ENCODE measurements at places on chromosomes 16 and 17.

DNA sequence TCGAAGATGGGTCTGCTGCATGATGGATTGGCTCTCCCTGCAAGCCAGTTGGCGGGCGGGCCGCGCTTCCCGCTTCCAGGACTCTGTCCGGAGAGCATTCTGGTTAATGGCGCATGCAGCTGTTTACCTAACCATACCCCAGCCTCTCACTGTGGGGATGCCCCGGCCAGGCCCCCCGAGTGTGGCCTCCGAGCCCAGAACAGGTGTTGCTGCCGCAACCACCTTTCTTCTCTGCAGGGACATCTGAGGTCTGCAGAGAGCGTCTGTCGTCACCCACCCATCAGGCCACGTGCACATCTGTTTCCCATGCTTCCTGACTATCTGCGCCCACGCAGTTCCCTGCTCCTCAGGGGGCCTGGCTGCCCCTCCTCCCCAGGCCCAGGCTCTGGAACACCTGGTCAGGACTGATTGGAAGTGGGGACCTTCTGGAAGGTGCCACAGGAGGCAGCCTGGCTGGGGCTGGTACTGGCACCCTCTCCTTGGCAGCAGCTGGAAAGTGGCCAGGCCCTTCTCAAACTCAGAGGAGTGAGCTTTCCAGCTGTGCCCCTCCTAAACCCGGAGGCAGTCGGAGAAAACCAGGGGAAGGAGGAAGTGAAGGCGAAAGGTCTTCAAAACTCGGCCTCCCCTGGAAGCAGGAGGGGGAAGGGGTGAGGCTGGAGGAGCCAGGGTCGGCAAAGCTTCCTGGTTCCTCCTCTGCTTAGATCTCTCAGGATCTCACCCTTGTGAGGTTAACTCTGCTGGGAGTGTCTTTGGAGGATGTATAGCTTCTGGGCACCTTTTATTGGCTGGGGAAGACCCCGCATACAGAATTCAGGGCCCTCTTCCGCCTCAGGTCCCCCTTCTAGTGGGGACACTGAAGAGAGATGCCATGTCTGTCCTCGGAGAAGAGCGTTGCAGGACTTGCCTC is 64.5 kb upstream of the CIBAR2 start:
- DNase-seq: no peak

DNA sequence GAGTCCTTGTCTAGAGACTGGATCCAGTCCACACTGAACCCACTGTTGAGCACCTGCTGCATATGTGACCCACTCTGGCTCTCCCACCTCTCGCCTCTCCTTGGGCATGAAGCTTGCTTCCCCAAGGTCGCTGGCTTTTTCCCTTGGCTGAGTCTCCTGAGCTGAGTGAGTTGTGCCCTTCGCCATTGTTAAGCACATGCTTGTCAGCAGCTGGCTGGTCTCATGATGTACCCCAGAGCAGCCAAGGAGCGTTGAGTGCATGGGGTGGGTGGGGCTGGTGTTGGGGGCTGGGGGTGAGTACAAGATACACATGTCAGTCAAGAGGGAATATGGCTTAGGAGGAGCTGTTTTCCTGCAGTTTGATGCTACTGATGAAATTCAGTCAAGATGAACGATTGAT is 165.6 kb downstream of the SNX29 start:
- no peak for DNase-seq

GRCh38 chr17:40821536-40821935 is 878 bp downstream of the KRT10 start:
- DNase-seq: no peak

DNA sequence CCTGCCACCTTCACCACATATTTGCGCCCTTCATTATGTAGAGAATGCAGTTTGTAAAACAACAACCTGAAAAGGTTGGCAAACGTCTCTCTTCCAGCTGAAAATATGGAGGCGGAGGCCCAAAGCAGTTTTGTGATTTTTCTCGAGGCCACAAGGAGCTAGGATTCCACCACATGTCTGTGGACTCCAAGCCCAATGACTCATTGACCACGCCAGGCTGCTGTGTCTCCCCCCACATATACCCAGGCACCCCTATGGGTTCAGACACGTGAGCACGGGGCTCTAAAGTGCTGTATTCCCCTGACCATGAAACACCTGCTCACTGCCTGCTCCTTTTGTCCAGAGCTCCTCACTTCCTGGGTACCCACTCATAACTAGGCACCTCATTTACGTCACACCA is 121.4 kb upstream of the CDH5 start:
- DNase-seq: no peak

- DNase-seq: no peak
These were observed 8.4 kb upstream of the SPATA2L start for GRCh38 chr16:89709716-89710432.

GRCh38 chr16:67268136-67268579 is 11.2 kb upstream of the PLEKHG4 start:
- no peak for DNase-seq

DNA sequence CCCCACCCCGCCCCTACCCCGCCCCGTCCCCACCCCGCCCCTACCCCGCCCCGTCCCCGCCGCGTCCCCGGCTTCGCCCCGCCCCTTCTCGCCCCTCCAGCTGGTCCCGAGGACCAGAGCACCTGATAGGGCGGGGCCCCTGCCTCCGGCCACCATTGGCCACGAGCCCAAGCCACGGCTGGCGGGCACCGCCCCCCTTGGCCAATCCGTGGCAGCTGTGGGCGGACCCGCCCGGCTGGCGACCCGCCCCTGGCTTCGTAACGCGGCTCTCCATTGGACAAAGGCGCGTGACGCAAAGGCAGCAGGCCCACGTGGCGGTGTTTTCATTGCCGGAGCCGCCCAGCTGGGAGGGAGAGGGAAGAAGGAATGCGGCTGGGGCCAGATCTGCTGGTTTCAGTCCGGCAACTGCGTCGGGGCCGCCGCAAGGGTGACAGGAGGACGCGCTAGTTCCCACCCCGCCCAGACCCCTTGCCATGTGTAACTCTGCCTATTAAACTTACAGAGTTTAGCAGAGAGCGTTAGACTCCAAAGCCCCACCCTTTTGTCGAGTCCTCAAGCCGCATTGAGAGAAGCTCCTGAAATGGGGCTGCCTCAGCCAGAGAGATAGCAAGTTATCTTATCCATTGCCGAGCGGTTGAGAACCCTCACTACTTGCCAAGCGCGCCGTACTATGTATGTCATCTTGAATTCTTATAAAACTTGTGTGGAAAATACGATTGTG is 403 bp upstream of the WIPI1 start:
- DNase-seq: peak; percentile 98

- DNase-seq: no peak
These were observed 187.5 kb upstream of the SDK2 start for GRCh38 chr17:73831699-73832098.

GRCh38 chr17:15492791-15493692 is 25.6 kb upstream of the CDRT4 start:
- no peak for DNase-seq

DNA sequence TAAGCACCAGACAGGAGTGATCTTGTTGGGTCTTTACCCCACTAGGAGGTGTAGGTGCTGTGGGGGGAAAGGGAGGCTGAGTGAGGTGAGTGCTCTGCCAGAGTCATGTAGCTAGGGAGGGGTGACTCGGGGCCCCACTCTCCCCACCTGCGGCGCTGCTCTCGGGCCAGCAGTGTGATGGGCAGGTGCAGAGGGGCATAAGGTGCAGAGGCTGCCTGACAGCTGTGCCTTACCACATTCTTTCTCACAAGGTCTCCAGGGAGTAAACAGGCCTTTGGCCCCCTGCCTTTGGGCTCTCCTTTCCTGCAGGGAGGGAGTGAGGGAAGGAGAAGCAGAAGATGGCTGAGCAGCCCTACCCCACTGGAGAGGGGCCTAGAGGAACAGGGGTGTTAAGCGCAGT is 4.5 kb upstream of the CNP start:
- no peak for DNase-seq

DNA sequence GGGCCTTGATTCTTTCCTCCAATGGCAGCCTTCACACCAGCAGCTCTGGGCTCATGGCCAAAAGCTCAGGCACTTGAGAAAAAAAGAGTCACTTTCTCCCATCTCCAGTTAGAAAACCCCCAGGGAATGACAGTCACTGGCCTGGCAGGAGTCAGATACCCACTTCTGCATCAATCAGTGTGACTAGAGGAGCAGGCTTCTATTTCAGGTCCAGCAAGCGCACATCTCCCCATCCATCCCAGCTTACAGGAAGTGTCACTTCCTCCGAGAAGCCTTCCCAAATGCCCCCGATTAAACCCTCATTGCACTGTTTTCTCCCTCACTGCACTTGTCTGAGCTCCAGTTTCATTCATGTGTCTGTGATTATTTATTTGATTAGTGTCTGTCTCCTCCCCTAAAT is 30.4 kb upstream of the CCL1 start:
- no peak for DNase-seq

- no peak for DNase-seq
These were observed 15.4 kb upstream of the WDR45B start for GRCh38 chr17:82663381-82664275.

DNA sequence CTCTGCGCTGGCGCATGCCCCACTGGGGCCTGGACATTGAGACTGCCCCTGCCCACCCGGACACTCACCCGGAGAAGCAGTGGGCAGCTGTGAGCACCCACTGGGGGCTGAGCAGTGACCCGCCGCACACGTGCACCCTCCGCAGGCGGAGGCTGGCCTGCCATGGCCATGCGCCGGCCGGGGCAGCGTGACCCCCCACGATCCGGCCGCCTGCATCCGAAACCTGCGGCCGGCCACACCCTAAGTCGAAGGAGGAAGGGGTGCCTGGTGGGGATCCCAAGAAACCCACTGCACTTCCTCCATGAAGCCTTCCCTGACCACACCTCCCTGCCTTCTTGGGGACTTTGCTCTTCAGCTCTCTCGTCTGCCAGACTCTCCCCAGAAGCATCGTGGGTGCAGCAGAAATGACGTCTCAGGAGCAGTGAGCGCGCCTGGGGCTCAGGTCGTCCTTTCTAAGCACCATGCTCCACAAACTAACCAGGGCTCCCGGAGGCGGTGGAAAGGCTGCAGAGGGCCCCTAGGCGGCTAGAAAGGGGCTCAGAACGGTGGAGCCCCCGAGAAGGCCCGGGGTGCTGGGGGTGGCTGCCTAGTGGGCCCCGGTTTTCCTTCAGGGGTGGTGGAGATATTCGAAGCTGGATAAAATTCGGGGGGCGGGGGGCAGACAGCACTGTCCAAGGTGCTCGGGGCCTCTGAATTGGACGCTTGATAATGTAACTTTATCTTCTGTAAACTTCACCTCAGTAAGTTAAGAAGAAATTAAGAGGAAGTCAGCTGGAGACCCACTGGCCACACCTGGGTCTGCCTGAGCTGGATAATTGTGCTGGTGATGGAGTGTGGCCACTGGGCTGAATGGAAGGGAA is 1.5 kb downstream of the TPSG1 start:
- no peak for DNase-seq

DNA sequence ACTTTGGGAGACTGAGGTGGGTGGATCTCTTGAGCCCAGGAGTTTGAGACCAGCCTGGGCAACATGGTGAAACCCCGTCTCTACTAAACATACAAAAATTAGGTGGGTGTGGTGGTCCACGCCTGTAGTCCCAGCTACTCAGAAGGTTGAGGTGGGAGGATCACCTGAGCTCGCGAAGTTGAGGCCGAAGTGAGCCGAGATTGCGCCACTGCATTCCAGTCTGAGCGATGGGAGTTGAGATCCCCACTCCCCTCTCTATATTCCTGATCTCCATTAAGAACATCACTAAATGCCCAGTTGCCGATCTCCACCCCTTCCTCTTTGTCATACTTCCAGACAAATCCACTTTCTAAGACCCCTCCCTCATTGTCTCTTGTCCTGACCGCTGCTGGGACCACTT is 24.3 kb upstream of the ZNF652 start:
- DNase-seq: no peak

DNA sequence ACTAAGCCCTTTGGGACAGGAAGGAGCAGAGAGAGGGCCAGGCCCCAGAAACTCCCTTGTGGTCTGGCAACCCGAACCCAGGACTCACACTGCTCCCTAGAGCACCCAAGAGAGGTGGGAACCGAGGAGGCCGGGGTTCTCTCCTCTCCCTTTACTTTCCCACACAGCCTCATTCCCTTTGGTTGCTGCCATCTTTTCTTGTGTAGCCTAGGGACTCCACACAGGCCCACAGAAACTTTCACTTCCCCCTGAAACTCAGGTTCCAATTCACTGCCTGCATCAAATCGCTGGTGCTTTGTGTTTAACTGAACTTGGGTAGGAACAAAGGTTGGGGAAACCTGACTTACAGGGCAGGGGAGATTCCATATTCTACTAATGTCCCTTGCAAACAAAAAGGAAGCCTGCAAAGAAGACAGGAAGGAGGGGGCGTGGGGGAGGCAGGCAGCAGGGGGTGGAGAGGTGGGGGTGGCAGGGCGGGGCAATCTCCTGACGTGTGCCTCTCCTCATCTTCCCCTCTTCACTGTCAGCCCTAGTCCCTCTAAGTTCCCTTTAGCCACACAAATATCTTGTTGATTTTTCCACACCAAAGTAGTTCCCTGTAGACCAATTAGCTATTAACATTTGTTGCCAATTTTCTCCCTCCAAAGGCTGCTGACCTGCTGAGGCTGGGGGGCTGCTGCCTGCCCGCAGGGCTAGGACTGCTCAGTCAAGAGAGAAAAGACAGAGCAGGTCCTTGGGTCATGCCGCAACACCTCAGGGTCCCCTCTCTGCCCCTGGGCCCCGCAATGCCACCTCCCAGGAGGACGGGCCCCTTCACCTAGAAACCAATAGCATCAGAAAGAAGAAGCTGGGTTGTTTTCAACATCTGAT is 8.0 kb downstream of the ST3GAL2 start:
- DNase-seq: no peak

GRCh38 chr17:69654981-69655855 is 240.7 kb downstream of the MAP2K6 start:
- DNase-seq: no peak

- no peak for DNase-seq
These were observed 999 bp upstream of the FLYWCH2 start for GRCh38 chr16:2881783-2882649.

DNA sequence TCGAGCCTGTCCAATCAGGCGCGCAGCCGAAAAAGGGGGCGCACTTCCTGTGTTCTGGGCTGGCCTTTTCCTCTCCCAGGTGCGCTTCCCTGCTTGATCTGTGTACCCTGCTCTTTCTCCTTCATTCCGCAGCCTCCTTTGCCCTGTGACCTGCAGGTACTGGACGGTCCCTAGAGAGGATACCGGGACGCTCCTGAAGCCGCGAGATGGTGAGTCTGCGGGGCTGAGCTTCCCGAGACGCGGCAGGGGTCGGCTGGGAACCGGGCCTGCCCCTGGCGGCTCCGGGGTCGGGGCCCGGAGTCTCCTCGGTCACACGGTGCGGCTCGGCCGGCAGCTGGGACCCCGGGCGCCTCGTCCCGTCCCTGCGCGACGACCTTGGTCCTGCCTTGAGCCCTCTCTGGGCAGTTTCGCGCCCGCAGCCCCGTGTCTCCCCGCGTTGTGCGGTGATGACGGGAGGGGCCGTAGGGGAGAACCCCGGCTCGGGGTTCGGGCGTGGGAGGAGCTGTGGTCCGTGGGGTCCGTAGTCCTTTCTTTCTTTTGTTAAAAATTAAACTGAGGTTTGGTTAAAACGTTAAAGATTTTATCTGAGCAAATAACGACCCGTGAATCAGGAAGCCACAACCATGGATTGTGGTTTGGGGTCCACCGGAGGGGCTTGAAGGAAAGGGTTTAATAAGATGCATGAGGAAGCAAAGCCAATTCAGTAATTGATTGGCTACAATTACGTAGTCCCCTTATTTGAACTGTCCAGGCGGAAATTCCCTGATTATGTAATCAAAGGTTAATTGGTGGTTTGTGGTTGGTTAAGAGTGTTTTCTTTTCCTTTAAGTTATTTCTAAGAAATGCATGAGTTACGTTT is 172.8 kb upstream of the ZNF267 start:
- DNase-seq: no peak

- no peak for DNase-seq
These were observed 282.0 kb downstream of the MAP2K4 start for GRCh38 chr17:12302711-12303110.
